Placental epithelial cell (primary cell): ENCODE measurements at places on chromosomes 7 and 10. TPM values are rescaled to one million over a fixed set of nuclear protein-coding genes. Genes with fewer than 3 reads are reported as not detected.

Gene POLL
- total RNA-seq, result 16.5 and 18.8 TPM in 2 replicates

Gene C10orf95
- total RNA-seq, result 1.3 TPM in 1 of 2 replicates, not detected in the other

Gene MYH16
- under 0.01 TPM in 1 of 2 replicates, not detected in the other for total RNA-seq

Gene TMEM273
- total RNA-seq, result not detected in 2 replicates

Gene CUBN
- 0.43 and 0.79 TPM in 2 replicates for total RNA-seq
